ENCODE measurements at places on chromosomes 2 and 18.

GRCh38 chr18:48918660-48919456 is 31.9 kb downstream of the SMAD7 start:
- no peak for DNase-seq

DNA sequence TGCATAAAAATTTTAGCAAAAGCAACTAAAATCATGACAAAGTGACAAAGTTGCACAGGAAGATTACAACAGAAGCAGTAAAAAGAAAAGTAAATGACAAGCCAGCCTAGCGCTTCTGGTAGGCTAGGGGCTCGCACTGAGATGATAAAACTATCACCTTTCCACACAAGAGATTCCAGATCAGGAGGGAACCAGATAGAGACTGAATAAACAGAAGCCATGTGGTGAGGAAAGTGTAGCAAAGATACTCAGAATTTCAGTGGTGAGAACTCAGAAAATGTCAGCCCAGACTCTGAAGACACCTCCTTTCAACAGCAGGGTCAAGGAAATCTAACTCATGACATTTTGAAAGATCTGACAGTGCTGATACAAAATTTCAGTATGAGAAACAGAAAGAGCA is 77.4 kb upstream of the DNAJC10 start:
- DNase-seq = no peak

DNA sequence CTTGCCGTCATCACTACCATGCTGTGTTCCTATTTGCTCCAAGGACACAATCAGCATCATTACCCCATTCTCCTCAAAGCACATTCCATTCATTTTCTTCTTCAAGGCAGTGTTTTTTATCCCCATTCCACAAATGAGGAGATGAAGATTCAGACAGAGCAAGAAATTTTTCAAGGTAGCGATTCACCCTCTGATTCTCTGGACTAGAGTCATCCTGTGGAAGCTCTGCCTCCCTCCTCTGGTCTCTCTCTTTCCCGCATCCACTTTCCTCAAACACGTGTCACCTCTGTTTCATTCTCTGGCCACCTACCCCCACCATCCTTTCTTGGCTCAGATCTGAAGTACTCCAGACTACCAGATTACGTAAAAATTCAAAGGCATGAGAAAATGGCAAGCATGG is 297.9 kb downstream of the SOX11 start:
- DNase-seq = no peak

- no peak for DNase-seq
These were observed 679.6 kb upstream of the CHAC2 start for GRCh38 chr2:53087874-53088461.

DNA sequence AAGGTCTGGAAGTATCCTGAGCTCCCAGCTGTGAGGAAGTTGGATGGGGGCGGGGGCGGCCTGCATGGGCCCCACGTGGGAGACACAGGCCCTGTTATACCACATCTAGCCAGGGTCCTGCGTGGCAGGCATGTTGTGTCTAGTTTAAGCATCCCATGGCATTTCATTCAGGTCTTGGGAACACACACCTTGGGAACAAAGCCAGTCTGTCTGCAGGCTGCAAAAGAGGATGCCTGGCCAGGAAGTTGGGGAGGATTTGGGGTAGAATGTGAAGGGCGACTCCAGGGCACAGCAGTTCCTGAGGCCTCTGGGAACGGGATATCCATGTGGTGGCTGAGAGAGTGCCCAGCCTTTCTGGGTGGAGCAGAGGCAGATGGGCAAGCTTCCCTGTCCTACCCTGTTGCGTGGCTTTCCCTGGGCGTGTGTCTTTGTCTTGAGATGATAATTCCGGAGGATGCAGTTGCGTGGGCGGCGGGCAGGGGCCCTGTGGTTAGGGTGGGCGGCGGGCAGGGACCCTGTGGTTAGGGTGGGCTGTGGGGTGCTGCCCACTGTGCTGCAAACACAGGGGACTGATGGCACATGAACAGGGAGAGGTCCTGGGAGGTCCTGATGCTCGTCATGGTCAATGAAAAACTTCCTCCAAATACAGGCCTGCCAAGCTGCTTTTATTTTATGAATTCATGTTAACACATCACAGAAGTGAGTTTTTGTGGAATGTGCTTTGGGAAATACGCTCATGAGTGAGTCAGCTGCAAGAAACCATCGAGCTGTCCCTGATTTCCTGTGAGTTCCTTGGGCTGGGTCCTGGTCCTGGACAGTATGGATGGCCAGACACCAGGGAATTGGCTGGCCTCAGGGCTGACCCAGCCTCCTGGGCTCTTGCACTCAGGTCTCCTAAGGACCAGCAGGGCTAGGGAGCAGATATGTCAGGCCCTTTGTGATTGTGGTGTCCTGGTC is 90.0 kb upstream of the HS6ST1 start:
- no peak for DNase-seq

DNA sequence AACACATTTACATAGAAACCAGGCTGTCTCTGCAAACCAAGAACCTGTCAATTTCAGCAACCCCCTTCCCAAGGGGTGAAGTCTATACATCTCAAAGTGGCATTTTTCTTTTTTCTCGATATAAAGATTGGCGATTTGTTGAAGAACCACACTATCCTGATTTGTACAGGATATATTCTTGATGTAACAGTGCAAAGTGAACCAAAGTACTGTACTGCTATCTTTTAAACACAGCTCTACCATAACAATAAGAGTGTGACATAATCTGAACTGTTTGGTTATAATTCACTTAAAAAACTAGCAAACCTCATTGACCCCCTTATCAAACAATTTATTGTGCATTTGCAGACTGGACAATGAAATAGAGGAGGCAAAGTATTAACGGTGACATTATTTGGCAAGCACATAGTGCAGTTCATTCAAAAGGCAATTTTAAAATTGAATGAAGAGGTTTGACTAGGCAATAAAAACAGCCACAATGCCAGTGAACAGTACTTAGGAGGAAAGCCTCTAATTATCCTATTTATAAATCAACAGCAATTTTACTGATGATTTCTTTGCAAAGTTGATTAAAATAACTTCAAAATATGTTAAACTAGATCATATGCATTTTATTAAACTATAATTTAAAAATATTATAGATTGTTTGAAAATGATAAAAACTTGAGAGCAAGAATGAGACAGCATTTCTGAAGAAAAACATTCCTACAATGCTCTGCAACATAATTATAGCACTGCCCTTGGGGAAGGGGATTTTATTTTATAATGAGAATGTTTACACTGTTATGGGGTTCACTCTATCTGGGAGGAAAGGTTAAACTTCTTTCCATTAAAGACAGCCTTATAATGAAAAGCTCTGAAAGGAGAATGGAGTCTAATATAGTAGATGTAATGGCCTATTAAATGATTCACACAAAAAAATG is 440.9 kb downstream of the ZEB2 start:
- no peak for DNase-seq

- DNase-seq = no peak
These were observed 74.7 kb downstream of the ZEB2 start for GRCh38 chr2:144445196-144445595.

DNA sequence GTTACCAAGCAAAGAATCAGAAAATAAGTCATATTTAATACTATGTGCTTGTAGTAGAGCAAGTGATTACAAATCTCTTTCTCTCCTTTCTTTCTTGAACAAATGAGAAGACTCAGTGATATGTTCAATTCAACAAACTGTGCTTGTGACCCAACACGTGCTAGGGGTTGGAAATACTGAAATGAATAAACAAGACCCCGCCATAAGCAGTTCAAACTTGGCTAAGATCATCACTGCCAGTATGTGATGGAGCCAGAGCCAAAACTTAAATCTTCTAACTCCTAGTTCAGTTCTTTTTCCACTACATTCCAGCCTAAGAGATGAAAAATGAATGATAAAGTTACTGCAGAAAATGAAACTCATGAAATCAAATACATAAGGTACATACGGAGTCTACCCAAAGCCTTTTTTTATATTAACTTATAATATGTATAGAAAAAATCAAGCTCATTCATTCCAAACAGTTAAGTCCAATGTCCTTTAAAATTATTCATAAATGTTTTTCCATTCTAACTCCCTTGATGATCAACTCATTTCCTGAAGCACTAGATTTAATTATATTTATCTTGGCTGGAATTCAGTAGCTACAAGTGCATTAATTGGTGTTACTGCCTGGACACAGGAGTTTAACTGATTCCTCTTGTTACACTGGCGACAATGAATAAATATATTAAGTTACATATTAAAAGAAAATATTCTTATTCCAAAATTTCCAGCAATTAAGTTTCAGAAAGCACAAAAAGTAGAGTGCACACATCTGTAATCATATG is 36.0 kb downstream of the GALNT3 start:
- DNase-seq = peak; percentile 90

GRCh38 chr2:164621764-164622105 is 453 bp upstream of the GRB14 start:
- no peak for DNase-seq

DNA sequence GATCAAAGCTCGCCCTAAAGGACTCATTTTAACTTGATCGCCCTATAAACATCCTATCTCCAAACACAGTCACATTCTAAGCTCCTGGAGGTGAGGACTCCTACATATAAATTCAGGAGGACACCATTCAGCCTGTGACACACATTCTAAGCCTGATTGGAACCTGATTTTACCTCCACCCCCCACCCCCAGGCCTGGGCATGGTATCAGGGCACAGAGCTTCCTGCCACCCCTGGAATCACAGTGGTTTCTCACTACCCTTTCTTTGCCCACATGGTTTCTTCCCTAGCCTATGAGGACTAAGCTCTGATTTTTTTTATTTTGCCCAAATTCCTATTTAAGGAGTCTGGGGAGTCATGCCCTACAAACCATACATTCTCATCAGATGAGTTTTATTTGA is 428.1 kb upstream of the ID2 start:
- no peak for DNase-seq

- no peak for DNase-seq
These were observed 6.4 kb downstream of the VRK2 start for GRCh38 chr2:58052978-58053377.

- DNase-seq = no peak
These were observed 420.1 kb downstream of the NCKAP5 start for GRCh38 chr2:133148187-133148586.

Data from NCI-H2081 treated with DMSO at 0.1 percent for 48 hours (cell line).